ENCODE measurements at places on chromosomes 5 and 9.
A peak's percentile ranks its signal among the peaks of the same experiment; 100 is the strongest.

GRCh38 chr9:130542038-130542437, 37.3 kb upstream of the FUBP3 start:
- DNase-seq: no peak

DNA sequence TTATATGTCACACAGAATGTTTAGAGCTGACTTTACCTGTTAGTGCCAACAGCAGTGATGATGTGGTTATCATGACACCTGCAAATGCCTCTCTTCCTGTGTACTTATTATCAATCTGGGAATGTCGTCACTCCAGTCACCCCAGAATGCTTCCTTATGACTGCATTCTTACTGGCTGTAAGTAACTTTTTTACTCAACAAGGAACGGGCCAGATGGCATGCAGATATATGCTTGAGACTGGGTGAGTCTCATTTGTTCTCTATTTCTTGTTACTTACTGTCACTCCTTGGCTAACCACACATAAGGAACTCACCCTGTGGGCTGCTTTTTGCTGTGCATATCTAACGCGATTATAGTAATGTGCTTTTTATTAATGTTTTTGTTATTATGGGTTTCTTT, 385.5 kb upstream of the MEF2C start:
- DNase-seq: peak; percentile 75

DNA sequence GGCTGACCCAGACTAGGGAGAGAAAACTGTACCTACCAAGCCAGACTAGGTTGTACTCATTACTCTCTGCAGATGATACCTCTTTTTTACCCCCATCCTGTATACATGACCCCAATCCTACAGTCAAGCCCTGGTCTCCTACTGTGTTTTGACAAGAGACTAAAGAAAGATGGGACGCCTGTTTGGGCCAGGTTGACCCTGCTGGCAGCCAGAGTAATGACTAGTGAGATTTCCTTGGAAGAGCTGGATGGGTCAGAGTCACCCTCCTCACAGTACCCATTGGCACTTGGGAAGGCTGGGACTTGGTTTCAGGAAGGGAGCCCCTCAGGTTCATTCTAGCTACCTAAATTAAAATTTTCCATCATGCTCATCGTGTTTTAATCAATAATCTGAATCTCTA, 89.7 kb upstream of the NR4A3 start:
- DNase-seq: no peak

DNA sequence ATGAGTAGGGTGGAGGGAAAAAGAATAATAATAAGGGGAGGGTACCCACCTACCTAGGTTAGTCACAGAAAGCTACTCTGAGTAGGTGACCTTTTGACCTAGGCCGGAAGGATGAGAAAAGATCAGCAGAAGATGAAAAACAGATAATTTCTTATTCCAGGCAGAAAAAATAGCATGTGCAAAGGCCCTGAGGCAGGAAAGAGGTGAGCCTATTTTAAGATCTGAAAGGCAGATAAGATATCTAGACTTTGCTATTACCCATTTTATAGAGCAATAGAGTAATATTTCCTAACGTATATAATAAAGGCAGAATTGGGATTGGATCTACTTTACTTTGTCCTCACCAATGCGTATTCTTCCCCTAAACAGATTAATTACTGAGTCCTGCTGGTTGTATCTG, 393.9 kb upstream of the MPDZ start:
- DNase-seq: no peak

DNA sequence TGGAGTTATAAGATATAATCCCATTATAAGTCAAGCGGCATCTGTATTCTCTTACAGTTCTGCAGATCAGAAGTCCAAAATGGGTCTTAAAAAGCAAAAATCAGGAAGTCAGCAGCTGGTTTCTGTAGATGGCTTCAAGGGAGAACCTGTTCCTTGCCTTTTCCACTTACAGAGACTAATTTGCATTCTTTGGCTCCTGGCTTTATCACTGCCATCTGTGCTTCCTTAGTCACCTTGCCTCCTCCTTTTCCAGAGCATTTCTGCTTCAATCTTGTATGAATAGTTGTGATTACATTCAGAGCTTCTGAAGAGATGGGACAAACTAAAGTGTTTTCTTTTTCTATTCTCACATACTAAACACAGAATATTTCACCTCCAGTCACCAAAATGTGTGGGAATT, 647.3 kb upstream of the GRAMD2B start:
- DNase-seq: no peak

GRCh38 chr9:95096807-95097206, 220.7 kb downstream of the FANCC start:
- no peak for DNase-seq

DNA sequence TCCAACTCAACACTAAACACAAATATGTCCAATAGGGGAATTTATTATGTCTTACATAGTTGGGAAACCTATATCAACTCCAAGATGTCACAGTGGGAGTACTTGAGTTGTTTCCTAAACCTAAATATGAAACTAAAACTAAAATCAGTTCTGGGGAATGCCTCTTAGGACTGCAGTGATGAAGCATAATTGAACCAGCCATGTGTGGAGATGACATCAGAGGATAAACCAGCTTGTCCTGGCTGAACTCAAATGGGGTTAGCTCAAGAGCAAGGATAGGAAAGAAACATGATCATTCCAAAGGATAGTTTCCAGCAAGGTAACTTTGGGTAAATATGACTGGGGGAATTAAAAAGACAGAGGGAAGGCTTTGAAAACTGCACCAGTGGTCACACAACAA, 88.9 kb upstream of the PLPPR1 start:
- no peak for DNase-seq

DNA sequence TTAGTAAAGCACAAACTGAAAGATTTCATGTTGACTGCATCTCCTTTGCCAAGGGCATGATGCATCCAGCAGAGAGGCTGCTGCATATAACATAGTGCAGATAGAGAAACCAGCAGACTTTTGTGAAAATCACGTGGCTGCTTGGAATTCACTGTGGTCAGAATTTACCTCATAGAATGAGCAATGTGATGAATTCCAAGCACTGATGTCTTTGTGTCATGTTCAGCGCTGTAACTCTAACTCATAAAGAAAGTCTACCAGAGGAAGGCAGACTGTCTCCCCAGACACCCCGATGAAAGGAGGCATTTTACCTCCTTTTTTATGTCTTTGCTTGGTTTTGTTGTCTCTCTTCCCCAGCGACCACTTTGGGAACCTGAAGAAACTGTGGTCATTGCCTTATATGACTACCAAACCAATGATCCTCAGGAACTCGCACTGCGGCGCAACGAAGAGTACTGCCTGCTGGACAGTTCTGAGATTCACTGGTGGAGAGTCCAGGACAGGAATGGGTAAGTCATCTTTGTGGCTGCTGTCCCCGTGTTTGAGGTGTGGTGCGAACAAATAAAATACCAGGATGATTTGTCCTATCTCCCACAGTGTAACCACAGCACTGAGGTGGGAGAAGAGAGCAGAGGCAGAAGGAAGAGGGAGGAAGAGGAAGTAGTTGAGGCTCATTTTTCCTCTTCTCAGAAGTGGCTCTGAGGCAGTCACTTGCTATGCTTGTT, 42.0 kb downstream of the ITK start:
- no peak for DNase-seq

- DNase-seq: no peak
Measured at GRCh38 chr5:54379590-54379989, 69.2 kb upstream of the ARL15 start.

DNA sequence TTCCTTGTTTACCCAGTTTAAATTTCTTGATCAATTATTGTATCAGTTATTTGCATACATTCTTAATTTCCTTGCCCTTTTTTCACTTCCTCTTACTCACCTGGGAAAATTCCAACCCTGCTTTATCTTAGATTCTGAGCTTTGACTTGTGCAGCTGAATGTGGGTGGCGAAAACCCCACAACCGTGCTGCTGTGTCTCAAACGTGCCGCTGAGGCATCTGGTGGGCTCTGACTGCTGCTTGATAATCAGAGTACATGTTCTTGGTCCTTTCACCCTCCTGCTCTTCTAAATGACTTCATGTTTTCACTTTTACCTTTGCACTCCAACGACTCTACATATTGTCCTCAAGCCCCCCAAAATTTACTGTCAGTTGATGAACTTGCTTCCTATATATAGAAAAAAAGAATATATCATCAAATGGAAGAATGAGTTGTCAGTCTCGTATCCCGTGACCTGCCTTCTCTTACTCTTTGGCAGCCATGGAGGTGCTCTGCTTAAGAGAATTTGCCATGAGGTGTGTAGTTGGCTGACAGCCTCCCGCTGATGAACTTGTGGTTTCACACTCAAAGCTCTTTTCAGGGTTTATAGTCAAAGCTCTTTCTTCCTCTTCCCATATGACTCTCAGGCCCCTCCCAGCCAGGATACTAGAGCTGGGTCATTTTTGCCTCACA, 14.0 kb upstream of the JAK2 start:
- peak; percentile 41 for DNase-seq

- no peak for DNase-seq
Measured at GRCh38 chr5:172111852-172112225, 76.2 kb downstream of the STK10 start.

DNA sequence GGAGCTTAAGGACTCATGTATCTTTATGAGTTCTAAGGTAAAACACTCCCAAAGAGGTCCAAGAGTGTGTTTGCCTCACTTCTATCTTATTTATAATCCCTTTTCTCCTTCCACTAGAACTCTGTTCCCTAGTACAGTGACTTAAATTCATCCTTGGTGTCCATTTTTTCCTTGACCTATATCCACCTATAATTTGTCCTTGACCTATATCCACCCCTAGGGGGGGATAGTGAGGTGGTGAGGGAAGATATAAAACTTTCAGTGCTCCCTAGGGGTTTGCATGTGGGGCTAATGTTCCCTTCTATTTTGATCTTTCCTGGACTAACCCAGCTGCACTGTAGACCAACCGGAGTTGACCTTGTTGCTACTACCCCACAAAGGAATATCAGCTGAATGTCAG, 83.5 kb upstream of the GNAQ start:
- DNase-seq: no peak

DNA sequence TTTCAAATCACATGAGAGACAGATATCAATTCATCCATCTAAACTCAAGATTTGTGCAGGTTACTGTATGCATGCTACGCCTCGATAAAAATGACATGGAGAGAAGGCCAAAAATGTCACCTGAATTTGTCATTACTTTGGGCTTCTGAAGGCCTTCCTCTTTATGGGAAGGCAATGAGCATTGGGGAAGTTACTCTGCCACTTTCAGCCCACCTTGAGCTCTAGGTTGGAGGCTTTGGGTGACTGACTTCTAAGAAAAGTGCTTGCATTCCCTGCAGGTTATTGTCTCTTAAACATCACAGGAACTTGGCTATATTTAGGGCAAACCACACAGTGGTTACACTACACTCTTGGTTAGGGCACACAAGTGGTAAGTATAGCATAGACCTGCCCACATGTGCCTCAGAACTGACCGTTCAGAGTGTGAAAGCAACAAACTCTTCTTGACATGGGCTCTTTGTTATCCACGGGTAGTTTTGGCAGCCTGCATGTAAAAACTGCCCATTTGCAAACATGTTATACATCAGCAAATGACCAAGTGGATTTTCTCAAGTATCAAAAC, 169.5 kb downstream of the ZNF608 start:
- no peak for DNase-seq

- DNase-seq: no peak
Measured at GRCh38 chr5:157165261-157165660, 803 bp downstream of the GARIN3 start.

DNA sequence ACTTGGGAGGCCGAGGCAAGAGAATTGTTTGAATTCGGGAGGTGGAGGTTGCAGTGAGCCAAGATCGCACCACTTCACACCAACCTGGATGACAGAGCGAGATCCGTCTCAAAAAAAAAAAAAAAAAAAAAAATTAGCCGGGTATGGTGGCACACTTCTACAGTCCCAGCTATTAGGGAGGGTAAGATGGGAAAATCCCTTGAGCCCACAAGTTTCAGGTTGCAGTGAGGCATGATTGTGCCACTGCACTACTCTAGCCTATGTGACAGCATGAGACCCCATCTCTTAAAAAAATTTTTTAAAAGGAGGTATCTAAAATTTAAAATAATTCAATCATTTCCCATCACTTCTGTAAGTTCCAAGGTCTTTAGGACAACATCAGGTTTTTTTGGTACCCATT, 26.0 kb downstream of the PSIP1 start:
- no peak for DNase-seq

Data from suppressor macrophage (primary cell).